Hepatocyte (in vitro differentiated cells): ENCODE measurements at places on chromosomes 13 and 19.
A peak's percentile ranks its signal among the peaks of the same experiment; 100 is the strongest.

DNA sequence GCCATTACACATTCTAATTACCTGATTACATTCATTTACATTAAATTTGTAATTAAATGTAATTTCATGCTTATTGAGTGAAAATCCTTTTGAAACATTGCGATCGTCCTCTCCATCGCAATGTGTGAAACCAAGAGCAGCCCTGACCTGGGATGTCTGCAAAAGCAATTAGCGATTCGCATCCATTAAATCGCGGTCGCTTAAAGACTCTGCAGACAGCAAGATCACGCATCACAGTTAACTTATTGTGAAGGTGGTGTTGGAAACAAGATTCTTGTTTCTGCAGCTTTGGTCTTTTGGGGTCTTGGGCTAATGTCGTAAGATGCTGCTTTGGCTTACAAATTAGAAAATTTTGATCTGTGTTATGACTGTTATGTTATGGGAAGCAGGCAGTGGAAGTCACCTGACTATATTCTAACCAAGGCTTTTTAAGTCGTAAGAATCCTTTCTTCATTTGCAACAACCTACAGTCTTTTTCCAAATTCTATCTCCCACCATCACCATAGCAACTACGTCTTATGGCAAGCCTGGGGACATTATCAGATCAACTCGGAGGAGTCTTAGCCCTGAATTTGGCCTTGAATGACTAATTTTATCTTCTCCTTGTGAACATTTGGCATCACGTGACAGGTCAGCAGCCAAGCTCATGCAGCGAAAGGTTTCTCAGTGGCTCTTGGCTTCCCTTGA is 142.8 kb upstream of the SOX1 start:
- no peak for DNase-seq

DNA sequence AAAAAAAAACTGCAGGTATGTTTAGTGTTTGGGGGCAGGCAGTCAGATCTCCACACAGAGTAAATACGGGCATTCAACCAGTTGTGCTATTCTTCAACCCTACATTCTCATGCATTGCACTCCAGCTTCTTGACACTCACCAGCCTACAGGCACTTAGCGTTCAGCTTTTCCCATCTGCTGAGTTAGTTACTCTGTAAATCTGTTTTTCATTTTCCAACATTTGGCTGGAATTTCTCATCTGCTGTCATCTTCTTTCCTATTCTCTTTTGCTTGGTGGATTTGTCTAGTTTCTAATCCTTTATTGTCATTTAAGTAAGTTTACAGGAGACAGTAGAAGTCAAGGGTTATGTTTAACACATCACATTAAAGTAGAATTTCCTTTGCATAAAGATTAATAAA is 1318.9 kb downstream of the OLFM4 start:
- no peak for DNase-seq

DNA sequence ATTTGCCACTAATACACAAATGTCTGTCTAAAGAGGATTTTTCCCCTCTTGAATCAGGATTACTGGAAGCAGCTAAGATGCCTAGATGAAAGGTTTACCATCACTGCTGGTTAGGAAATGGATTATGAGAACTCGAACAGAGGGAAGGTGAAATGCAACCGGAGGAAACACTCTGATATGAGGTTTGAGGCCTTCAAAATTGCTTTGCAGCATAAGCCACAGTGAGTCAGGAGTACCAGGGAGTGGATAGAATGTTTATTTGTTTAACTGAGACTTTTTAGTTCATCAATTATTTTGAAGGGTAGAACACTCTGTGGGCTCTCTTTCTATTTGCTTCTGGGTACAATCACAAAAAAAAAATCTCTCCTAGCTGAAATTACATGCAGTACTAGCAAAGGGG is 18.1 kb downstream of the CDADC1 start:
- DNase-seq = no peak

DNA sequence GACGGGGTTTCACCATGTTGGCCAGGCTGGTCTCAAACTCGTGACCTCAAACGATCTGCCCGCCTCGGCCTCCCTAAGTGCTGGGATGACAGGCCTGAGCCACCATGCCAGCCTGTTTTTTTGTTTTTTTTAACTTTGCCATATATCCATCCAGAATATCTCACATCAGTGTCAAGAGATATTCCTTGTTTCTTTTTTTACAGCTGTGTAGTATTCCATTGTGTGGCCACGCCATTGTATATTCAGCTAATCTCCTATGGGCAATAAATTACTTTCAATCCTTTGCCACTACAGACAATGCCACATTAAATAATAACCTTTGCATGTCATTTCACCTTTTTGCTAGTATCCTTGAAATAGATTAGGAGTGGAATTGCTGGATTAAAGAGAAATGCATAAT is 15.3 kb downstream of the KHSRP start:
- DNase-seq = no peak

DNA sequence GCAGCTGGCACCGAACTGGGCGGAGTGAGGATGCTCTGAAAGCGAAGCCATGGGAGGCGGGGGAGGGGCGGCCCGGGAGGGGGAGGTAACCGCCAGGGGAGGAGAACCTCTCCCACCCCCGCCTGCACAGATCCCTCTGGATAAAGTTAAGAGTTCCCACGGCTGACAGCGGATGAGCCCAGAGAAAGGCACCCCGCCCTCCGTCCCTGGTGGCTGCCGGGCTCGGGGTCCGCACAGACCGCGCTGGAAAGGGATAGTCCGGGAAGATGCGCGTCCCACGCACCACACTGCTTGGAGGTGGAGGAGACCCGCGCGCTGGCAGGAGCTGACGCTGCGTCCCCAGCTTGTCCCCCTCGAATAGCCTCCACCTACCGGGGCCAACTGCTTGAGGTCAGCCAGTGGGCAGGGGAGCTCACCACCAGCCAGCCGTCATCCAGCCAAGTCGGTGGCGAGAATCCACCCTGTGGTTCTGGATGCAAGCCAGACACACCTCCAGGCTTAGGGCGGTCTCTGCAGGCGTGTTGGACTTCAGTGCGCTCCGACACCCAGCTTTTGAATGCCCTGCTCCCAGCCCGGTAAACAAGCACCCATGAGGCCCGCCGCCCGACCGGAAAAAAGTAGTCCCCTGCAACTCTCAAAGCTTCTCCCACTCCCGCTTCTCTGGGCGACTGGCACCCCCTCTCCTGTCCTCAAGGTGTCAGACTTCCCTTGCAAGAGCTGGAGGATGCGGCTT is at the start of gene TRPC4:
TSS of gene TRPC4 (minus strand) at position 17 of the 733 bp plus-strand sequence. CDS start 86,439 bp downstream, outside the sequence.
- peak; percentile 78 for DNase-seq

DNA sequence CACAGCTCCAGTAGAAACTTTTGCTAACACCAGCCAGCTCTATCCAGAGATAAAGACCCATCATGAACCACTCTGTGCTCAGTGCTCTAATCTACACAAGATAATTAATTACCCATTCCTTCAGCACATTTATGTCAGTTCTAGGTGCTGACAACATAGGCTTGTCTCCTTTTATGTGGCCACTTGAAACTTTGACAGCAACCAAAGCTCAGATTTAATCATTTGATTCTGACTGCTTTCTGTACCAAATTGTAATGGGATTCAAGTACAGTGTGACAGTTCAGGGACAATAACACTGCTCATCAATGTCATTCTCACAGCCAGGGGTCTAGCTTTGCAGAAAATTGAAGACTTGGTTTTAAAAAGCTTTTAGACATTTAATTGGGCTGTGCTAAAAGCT is 266.6 kb downstream of the KCTD12 start:
- DNase-seq = no peak

DNA sequence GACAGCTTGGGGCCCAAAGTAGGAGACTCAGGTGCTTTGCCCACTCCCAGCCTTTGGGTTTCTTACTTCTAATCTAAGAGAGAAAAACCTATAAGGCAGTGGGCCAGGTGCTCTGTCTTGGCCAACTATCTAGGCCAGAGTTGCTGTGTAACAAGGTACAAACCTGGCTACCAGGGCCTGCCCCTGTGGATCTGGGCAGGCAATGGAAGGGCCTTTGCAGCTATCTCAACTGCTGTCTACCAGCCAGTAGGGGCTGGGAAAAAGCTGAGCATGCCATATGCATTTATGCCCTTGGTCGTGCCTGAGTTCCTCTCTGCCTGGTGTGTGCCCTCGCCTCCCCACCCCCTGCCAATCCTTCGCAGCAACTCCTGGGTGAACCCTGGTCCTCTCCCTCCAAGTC is 16.7 kb upstream of the SERPINE3 start:
- DNase-seq = no peak

DNA sequence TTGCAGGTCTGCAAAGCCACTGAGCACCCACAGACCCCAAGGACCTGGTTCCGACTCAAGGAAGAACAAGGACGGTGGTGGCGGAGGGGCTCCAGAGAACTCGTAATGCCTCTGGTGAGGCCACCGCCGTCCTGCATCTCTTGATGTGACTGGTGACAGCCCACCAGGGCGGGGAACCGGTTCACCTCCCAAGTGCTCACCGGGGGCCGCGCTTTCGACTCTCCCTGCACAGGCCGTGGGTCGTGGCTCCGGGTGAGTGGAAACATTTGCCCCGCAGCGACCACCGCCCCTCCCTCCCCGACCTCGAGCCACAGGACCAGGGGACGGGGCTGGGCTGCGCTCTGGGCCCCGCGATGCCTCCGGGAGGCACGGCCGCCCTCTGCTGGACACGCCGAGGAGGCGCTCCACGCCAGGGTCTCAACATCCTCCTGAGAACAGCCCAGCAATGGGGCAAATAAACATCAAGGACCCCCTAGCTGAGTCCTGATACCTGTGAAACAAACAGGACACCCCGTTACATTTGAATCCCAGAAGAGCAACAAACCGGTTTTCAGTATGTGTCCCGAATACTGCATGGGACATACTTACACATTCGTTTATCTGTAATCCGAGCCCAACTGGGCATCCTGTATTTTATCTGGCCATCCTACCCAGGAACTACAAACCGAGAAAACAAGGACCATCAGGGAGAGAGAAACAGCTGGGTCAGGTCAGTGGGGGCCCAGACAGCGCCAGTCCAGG is 3.9 kb upstream of the PLPP2 start:
- peak; percentile 69 for DNase-seq

GRCh38 chr13:113625965-113626721 is 31.9 kb downstream of the ATP4B start:
- DNase-seq = no peak

GRCh38 chr19:8615813-8616596 is 5.5 kb upstream of the ADAMTS10 start:
- DNase-seq = peak; percentile 64

- peak; percentile 49 for DNase-seq
Measured at GRCh38 chr19:45547965-45548609, 36.5 kb downstream of the OPA3 start.

- peak; percentile 94 for DNase-seq
Measured at GRCh38 chr19:18364826-18365528, 21.0 kb upstream of the GDF15 start.

DNA sequence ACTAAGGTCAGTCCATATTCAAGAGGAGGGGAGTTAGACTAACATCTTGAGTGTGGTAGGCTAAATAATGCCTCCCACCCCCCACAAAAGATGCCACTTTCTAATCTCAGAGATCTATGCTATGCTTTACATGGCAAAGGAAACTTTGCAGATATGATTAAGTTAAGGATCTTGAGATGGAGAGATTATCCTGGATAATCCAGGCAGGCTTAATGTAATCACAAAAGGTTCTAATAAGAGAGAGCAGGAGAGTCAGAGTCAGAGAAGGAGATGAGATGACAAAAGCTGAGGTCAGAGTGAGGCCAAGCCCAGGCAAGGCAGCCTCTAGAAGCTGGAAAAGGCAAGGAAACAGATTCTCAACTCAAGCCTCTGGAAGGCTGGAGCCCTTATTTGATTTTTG is 1011.6 kb downstream of the PCDH9 start:
- DNase-seq = no peak

- DNase-seq = no peak
Measured at GRCh38 chr13:41137241-41137640, 4.6 kb upstream of the KBTBD6 start.

GRCh38 chr19:14318873-14319272 is 62.4 kb upstream of the ADGRE5 start:
- DNase-seq = peak; percentile 19

DNA sequence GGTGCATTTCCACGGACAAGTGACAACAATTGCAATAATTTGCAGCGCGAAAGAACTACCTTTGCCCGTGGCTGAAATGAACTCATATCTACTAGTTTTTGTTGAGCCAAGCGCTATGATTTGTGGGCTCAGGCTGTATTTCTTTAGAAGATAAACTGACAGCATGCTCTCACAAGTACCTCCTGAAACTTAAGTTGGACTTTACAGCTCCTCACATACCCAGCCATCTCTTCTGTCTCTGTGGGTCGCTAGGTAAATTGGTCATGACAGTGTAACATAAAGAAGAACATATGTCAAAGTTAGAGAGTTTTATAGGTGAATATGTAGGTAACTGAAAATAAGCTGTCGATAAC is 839 bp downstream of the COG6 start:
- DNase-seq = no peak

DNA sequence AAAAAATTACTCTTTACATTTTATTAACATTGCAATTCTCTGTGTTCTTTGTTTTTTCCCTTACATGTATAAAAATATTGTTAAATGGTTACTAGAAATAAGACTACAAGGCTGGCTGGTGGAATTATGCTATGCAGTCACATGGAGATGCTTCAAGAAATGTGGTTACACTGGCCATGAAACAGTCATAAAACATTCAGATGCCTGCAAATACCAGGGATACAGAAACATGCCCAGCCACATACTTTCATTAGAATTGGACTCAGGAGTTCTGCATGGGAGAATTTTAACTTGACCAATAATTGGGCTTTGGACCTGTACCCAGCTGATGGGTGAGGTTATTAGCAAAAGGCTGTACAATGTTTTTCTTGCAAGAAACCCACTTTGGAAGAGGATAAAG is 1407.7 kb upstream of the SLC10A2 start:
- DNase-seq = no peak

- DNase-seq = no peak
Measured at GRCh38 chr13:96450326-96451020, 360.6 kb downstream of the HS6ST3 start.

- DNase-seq = no peak
Measured at GRCh38 chr13:95352486-95352885, 51.2 kb upstream of the ABCC4 start.

- DNase-seq = no peak
Measured at GRCh38 chr13:47859165-47859564, 141.9 kb downstream of the SUCLA2 start.

DNA sequence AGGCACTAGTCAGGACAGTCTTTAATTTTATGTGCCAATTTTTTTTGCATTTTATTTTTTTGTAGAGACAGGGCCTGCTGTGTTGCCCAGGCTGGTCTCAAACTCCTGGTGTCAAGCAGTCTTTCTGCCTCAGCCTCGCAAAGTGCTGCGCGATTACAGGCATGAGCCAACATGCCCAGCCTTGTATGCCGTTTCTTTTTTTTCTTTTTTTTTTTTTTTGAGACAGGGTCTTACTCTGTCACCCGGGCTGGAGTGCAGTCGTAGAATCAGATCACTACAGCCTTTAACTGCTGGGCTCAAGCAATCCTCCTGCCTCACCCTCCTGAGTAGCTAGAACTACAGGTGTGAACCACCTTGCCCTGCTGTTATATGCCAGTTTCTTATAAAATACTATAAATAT is 26.4 kb downstream of the BORA start:
- DNase-seq = no peak
